Retina (tissue), 1 donor: ENCODE measurements at places on chromosomes 2 and 18.

GRCh38 chr18:11165138-11165537 lies 15.8 kb upstream of the PIEZO2 start:
- DNase-seq = no peak

DNA sequence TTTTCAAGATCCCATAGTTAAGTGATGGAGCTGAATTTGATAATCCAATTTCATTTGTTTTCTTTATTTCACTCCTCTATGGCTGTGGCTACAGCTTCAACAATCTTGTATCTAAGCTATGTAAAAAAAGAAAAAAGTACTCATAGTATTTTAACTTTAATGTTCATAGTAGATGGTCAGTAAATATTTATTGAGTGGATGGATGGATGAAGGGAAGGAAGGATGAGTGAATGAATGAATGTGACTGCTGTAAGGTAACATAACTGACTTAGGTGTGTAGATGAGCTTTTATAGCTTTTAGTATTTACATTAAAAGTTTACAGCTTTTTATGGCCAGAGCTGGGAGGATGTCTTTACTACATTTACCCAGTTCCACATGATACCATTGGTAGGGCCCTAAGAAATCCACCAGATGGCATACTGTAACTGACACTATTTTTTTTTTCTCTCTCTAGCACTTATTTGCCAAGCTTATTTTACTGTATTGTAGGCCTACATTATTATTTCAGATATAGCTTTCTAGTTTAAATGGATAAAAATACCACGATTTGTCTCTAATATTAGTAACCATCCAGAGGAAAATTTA lies 13.4 kb upstream of the HRH4 start:
- DNase-seq = no peak

- peak; percentile 38 for DNase-seq
Measured at GRCh38 chr2:241617431-241618154, 19.4 kb downstream of the THAP4 start.

GRCh38 chr2:160145471-160145870 lies 54.6 kb downstream of the ITGB6 start:
- DNase-seq = no peak

GRCh38 chr2:207683438-207683837 lies 28.0 kb upstream of the CCNYL1 start:
- no peak for DNase-seq

DNA sequence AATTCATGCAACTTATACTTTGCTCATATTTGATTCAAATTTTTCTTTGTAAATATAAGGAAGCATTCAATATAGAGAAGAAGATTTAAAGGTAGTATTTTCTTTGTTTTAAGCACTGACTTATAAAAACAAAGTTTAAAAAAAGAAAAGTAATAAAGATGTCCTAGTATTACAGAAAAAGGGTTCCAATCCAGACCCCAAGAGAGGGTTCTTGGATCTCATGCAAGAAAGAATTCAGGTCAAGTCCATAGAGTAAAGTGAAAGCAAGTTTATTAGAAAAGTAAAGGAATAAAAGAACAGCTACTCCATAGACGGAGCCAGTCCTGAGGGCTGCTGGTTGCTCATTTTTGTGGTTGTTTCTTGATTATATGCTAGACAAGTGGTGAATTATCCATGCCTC lies 267.9 kb downstream of the CTNNA2 start:
- DNase-seq = no peak

GRCh38 chr2:129101186-129101585 lies 782.5 kb upstream of the HS6ST1 start:
- no peak for DNase-seq

GRCh38 chr2:165499131-165499530 lies 29.6 kb downstream of the CSRNP3 start:
- DNase-seq = peak; percentile 30

DNA sequence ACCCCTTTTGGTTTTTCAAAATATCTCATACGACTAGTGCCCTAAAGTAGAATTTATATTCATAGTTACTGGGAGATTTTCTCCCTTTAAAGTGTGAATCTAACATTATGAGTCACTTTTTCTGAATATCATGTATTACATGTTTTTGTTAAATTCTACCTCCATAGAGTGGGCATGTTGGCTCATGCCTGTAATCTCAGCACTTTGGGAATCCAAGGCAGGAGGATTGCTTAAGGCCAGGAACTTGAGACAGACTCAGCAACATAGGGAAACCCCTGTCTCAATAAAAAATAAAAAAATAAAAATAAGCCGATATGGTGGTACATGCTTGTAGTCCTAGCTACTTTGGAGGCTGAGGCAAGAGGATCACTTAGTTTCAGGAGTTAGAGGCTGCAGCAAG lies 45.3 kb upstream of the UNC80 start:
- no peak for DNase-seq

- DNase-seq = no peak
Measured at GRCh38 chr2:69933839-69934613, 19.1 kb downstream of the MXD1 start.

GRCh38 chr2:164039270-164039669 lies 303.5 kb upstream of the FIGN start:
- DNase-seq = no peak

GRCh38 chr2:45889053-45889452 lies 237.6 kb downstream of the PRKCE start:
- DNase-seq = peak; percentile 59

DNA sequence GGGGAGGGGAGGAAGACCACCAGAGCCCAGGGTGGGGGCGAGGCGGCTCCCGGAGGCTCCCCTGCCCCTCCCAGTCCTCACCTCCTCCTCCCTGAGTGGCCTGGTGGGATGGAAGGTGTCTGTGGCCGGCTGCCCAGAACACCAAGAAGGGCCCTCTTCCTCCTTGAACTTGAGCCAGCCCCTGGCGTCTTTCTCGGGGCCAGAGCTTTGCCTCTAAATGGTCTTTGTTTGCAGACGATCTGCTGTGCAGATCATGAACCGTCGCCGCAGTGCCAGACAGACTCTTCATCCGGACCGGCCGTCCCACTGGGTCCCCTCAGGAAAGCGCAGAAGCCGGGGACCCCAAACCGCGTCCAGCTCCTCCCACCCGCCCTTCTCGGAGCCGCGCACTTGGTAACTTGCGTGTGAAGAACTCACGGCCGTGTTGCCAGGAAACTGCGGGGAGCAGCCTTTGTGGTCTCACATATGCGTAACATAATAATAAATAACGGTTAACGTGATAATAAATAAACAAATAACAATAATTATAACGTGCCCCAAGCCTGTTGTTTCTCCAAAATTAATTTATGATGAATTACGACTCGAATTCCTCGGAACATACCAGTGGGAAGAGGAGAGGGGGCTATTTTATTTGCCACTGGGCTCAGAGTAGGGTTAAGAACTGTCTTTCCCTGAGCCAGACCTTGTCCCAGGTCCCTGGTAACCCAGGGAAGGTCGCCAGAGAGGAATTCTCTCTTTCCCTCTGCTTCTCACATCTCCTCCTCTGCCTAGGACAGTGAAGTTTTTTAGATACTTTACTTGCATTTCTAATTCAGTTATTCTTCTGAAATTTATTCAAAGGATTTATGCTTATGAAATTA lies 41.0 kb downstream of the PTGR3 start:
- DNase-seq = peak; percentile 38

DNA sequence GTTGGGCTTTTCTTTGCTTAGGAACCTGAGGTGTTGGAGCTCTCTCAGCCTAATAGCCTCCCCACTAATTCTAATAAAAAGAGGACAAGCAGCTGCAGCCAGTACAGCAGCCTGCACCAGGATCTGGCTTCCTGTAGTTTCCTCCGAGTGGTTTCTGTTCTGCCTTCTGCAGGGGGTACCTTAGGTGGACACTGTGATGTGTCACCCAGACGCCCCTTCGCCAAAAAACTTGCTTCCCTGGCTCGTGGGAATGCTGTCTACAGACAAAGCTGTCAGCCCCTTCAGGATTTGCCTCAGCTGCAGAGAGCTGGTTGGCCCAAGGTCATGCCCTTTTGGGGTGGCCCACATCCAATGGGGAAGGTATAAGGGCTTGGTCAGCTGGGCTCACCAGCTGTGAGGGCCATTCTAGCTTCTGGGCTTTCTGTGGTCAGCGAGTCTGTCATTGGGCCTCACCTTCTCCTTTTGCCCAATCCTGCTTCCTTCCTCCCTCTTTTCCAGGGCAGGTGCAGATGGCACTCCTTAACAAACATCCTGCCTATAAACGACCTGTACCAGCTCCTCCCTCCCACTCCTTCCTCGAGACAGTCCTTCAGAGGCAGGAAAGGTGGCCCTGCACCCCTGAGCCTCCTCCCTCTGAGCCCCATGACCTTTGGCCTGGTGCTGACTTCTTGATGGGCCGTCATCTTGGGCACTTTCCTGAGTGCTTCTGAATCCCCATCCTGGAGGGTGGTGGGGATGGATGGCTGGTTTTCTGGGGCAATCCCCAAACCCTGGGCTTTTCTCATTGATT lies 44.0 kb upstream of the ROCK2 start:
- DNase-seq = no peak

- DNase-seq = no peak
Measured at GRCh38 chr18:35695803-35696202, 114.3 kb downstream of the GALNT1 start.

DNA sequence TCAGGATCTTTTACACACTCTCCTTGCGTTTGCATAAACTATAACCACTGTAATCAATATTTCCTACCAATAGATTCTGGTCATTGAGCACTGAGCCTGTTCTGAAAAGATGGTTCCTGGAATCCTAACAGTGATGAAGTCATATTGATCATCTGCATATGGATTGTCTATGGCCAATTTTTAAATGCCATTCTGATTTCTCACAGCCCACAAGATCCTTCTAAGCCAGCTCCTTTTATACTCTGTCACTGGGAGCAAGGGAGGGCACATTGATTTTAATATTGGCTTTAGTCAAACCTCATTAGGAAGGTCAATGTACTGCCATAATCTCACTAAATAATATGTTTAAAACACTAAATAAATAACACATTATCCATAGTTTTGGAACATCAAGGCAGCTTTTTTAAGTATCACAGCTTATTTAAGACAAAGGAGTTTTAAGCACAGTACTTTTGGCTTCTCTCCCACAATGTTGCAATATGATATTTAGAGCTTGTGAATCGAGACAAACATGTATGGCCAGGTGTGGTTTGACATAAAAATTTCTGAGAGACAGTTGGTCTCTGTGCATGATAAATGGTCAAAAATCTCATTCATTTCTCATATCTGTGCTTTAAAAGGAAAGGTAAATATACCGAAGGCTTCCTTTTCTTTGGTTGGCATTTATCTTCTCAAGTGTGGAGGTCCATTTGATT lies 267.3 kb downstream of the MTX2 start:
- DNase-seq = no peak

- DNase-seq = peak; percentile 45
Measured at GRCh38 chr18:51668607-51669006, 471.1 kb upstream of the MEX3C start.

- no peak for DNase-seq
Measured at GRCh38 chr2:235566415-235566814, 72.6 kb downstream of the AGAP1 start.

DNA sequence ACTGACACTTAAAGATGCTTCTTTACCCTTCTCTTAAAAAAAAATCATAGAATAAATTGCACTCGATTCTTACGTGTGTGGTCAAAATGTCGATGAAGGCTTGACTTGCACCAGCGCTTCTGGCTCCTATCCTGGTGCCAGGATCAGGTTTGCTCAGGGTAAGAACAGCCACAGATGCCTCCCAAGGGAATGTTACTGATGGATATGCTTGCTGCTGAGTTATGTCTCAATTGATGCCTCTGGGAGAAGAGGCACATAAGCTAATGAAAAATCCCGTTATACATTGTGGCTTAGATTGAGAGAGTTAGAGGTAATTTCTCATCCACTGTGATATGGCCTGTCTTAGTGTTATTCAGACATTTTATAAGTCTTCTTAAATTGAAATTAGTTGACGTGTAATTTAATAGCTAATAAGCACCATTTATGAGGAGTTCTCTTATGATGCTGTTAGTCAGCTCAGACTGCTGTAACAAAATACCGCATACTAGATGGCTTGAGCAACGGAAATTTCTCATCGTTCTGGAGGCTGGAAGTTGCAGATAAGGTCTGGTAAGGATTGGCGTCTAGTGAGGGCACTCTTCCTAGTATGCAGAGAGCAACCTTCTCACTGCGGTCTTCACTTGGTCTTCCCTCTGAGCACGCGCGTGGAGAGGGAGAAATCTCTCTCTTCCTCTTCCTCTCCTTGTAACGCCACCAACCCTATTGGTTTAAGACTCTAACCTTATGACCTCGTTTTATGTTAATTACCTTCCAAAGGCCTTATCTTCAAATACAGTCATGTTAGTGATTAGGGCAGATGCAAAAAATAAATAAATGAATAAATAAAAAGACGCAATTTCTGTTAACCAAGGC lies 116.6 kb upstream of the NOSTRIN start:
- no peak for DNase-seq

DNA sequence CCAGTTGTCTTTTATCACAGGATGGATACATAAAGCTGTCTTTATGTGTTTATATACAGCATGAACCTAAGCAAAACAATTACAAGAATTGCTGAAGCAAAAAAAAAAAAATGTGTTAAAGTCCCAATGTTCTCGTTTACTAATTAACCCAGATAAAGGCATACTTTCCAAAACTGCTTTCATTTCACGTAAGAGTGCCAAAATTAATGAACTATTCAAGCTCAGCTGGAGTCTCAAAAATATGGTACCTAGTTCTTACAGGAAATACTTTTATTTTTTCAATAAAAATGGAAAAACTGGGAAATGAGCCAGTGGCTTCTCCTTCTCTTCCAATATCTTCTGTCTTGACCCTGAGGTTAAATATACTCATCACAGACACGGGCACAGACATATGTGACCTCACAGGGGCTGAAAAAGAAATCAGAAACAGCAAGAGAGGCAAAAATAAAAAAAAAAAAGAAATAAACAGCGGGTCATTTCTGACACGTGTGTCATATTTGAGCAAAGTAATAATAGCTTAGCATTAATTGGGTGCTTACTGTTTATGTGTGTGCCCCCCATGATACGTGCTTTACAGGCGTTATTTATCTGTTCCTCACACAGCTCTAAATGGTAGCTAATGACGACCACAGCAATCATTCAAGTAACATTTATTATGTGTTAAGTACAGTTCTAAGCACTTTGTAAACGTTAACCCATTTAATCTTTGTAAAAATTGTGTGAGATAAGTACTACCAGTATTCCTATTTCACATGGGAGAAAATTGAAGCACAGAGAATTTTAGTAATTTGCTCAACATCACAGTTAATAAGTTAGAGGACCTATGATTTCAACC lies 158.0 kb upstream of the MMADHC start:
- DNase-seq = no peak

DNA sequence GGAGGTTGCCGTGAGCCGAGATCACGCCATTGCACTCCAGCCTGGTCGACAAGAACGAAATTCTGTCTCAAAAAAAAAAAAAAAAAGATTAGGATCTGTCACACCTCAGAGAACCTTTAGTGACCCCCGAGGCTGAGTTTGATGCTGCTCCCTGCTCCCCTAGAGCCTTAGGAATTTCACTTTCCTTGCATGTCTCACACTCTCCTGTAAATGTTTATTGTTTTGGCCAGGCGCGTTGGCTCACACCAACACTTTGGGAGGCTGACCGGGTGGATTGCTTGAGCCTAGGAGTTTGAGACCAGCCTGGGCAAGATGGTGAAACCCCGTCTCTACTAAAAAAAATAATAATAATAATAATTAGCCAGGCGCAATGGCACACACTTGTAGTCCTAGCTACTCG lies 31.5 kb downstream of the SRSF7 start:
- no peak for DNase-seq

GRCh38 chr2:221896505-221897151 lies 324.5 kb upstream of the EPHA4 start:
- DNase-seq = no peak
